HCT116 (cell line): ENCODE measurements at places on chromosomes 11 and 22. TPM values are rescaled to one million over a fixed set of nuclear protein-coding genes. Genes with fewer than 3 reads are reported as not detected.

GRCh38 chr11:32385998-32386397 is 49.3 kb downstream of the WT1 start:
- no peak overlapping the region for H3K27ac ChIP-seq
- H3K27me3 ChIP-seq: peaks cover 27% of the 10 kb centered on the region; the same call in 1 of the 2 replicates
- H3K4me1 ChIP-seq: peaks cover 4% of the 10 kb centered on the region; the same call in 1 of the 2 replicates
- no peak overlapping the region for H3K4me3 ChIP-seq
- H3K36me3 ChIP-seq: no peaks in the 10 kb centered on the region

DNA sequence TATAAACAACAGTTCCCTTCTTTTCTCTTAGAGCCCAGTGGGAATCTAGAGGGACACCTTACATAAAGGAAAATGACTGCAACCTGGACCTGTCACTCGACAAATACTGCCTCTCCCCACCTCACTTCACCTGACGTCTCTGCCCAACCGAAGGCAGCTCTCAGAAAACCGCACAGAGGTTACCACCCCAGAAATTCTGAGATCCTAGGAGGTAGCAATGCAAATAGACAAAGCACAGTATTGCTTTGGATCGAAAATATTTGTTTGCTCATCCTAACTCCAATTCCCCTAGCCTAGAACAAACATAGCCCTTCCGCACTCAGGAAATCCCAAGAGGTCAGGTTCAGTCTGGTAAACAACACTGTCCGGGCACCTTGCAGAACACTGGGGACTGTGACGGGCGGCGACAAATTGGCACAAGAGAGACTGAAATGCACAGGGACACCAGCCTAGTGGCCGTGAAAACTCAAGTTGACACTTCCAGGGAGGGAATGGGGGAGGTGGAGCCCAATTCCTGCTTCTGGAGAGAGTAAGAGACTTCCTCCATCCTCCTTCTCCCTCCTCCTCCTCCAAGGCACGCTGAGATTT is 420 bp upstream of the TRIM44 start:
- no peaks in the 10 kb centered on the region for H3K27me3 ChIP-seq
- DNase-seq: no peak
- peak overlapping the region; percentile 71 for H3K4me3 ChIP-seq
- peaks cover 24% of the 10 kb centered on the region for H3K4me1 ChIP-seq

DNA sequence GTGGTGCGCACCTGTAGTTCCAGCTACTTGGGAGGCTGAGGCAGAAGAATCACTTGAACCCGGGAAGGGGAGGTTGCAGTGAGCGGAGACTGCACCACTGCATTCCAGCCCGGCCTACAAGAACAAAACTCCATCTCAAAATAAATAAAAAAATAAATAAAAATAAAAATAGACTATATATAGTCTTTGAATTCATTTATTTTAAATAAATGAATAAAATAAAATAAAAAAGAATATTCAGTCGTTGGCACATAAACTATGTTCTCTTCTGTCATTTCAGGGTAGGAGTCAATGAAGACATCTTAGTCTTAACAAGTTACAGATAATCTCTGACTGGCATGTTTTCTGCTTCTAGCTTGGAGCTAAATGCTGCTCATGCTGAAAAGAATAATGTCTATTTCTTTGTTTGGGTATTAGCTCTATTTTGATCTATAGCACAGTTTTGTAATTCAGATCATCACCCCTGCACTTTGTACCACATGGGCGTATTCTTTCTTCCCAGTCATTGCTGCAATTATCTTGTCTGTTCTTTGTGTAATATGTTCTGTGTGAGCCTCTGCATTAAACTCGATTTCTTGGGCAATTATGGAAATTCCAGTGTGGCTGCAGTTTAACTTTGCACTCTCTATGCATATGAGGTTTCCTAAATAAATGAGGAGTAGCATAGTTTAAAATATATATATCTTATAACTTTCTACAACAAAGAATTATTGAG is 1.4 kb upstream of the MS4A14 start:
- no peak overlapping the region for H3K27ac ChIP-seq
- no peaks in the 10 kb centered on the region for H3K36me3 ChIP-seq
- DNase-seq: no peak
- H3K27me3 ChIP-seq: no peaks in the 10 kb centered on the region; the same call in 1 of the 2 replicates
- H3K4me3 ChIP-seq: no peak overlapping the region
- H3K4me1 ChIP-seq: no peaks in the 10 kb centered on the region

DNA sequence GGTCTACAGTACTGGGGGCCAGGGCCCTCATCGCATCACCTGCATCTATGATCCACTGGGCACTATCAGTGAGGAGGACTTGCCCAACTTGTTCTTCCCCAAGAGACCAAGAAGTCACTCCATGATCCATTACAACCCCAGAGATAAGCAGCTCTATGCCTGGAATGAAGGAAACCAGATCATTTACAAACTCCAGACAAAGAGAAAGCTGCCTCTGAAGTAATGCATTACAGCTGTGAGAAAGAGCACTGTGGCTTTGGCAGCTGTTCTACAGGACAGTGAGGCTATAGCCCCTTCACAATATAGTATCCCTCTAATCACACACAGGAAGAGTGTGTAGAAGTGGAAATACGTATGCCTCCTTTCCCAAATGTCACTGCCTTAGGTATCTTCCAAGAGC is 3.8 kb upstream of the PPFIBP2 start:
- H3K27me3 ChIP-seq: no peaks in the 10 kb centered on the region; the same call in 1 of the 2 replicates
- no peak for DNase-seq
- no peak overlapping the region for H3K27ac ChIP-seq
- no peak overlapping the region for H3K4me3 ChIP-seq
- H3K4me1 ChIP-seq: peaks cover 8% of the 10 kb centered on the region; the same call in 1 of the 2 replicates

- H3K4me1 ChIP-seq: no peaks in the 10 kb centered on the region
- DNase-seq: no peak
- no peaks in the 10 kb centered on the region for H3K27me3 ChIP-seq
These were observed 113.8 kb upstream of the SLC5A12 start for GRCh38 chr11:26835611-26836010.

GRCh38 chr22:47997052-47997590 is 1234.7 kb downstream of the TBC1D22A start:
- no peaks in the 10 kb centered on the region for H3K36me3 ChIP-seq
- no peaks in the 10 kb centered on the region for H3K4me1 ChIP-seq
- no peak overlapping the region for H3K27ac ChIP-seq
- H3K4me3 ChIP-seq: no peak overlapping the region

- no peaks in the 10 kb centered on the region for H3K4me1 ChIP-seq
- H3K4me3 ChIP-seq: no peak overlapping the region
- H3K27me3 ChIP-seq: no peaks in the 10 kb centered on the region
- no peaks in the 10 kb centered on the region for H3K36me3 ChIP-seq
These were observed 6.9 kb downstream of the SHISAL1 start for GRCh38 chr22:44305888-44306287.

GRCh38 chr11:104122011-104122635 is 41.8 kb downstream of the PDGFD start:
- H3K4me3 ChIP-seq: no peak overlapping the region
- H3K36me3 ChIP-seq: no peaks in the 10 kb centered on the region
- H3K4me1 ChIP-seq: no peaks in the 10 kb centered on the region
- DNase-seq: no peak
- H3K27ac ChIP-seq: no peak overlapping the region

- no peak for DNase-seq
- no peak overlapping the region for H3K27ac ChIP-seq
- no peaks in the 10 kb centered on the region for H3K27me3 ChIP-seq
- H3K36me3 ChIP-seq: no peaks in the 10 kb centered on the region
These were observed 29.4 kb upstream of the NAV2 start for GRCh38 chr11:19683141-19683805.

DNA sequence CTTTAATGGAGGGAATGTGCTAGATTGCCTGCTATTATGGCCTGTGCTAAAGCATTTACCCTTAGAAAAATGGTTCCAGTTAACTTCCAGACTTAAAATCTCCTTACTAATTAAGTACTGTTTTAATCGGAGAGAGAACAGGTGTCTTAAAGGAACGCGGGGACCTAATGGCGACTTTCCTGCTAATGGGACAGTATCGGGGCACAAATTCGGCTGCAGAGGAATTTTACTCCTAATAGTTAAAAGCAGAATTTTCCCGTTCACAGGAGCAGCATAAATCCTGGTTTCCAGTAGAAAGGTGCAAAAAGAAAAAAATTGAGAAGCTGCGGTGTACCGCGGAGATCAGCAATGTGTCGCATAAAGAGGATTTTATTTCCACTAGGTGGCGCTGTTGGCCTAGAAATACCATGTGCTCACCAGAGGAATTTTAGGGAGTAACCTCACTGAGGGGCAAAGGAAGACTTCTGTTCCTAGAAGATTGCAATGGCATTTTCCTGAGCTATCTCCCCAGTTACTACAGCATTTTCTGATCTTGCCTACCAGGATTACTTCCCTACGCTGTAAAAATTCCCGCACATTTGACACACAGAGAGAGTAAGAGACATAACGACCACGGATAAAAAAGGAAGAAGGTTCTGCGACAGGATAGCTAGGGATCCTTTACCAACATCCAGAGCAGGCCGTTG is 44.5 kb downstream of the ZNF280B start:
- H3K4me1 ChIP-seq: no peaks in the 10 kb centered on the region
- no peaks in the 10 kb centered on the region for H3K36me3 ChIP-seq
- no peak overlapping the region for H3K4me3 ChIP-seq
- peak; percentile 51 for DNase-seq

DNA sequence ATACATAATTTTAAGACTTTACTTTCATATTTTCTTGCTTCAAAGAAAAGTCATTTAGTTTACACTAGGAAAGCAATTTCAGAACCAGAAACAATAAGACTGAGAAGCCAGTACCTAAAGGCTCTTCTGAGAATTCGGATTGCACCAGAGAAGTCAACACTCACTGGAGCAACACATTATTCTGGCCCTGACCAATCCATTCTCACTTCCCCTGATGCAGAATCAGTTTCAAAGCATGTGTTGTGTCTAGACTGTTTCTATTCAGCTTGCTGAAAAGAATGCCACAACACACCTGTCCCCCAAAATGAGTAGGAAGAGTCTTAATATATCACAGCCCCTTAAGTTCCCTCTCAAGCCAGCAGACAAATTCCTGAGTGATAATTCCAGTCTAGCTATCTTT is 1074.3 kb upstream of the TENM4 start:
- H3K4me1 ChIP-seq: no peaks in the 10 kb centered on the region
- H3K27ac ChIP-seq: no peak overlapping the region
- H3K4me3 ChIP-seq: no peak overlapping the region

GRCh38 chr11:69949327-69949726 is 128.8 kb upstream of the ANO1 start:
- H3K4me1 ChIP-seq: peaks cover 41% of the 10 kb centered on the region
- no peaks in the 10 kb centered on the region for H3K27me3 ChIP-seq
- H3K27ac ChIP-seq: peak overlapping the region; percentile 97
- H3K36me3 ChIP-seq: no peaks in the 10 kb centered on the region
- H3K4me3 ChIP-seq: peak overlapping the region; percentile 13

GRCh38 chr11:44729713-44730112 is 3.0 kb downstream of the TSPAN18 start:
- no peak overlapping the region for H3K27ac ChIP-seq
- peaks cover 18% of the 10 kb centered on the region for H3K4me1 ChIP-seq
- no peaks in the 10 kb centered on the region for H3K27me3 ChIP-seq
- no peak for DNase-seq
- H3K4me3 ChIP-seq: no peak overlapping the region

DNA sequence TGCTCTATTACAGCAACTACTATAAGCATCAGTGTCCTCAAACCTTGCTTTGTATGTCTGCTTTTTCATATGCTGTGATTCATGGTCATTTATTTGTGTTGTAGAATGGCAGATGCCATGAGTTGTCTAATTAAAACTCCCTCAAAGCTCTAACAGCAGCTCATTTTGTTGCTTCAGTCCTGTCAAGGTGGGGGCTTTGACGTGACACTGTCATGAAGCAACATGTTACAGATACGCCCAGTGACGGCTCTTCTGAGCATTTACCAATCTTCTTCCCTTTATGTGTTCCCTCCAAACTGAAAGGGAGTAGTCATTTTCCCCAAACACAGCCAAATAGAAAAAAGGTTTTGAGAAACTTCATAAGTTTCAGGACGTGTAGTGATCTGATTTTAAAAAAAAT is 106.7 kb downstream of the DBX1 start:
- no peaks in the 10 kb centered on the region for H3K27me3 ChIP-seq
- no peak for DNase-seq
- no peaks in the 10 kb centered on the region for H3K4me1 ChIP-seq
- no peak overlapping the region for H3K27ac ChIP-seq
- no peak overlapping the region for H3K4me3 ChIP-seq
- H3K36me3 ChIP-seq: no peaks in the 10 kb centered on the region

GRCh38 chr11:28346209-28346608 is 238.0 kb downstream of the METTL15 start:
- H3K27me3 ChIP-seq: no peaks in the 10 kb centered on the region
- no peak overlapping the region; the same call in 1 of the 2 replicates for H3K27ac ChIP-seq
- H3K4me3 ChIP-seq: no peak overlapping the region
- no peak for DNase-seq

- H3K4me3 ChIP-seq: no peak overlapping the region
- no peak for DNase-seq
- H3K36me3 ChIP-seq: peaks cover 36% of the 10 kb centered on the region
These were observed 14.2 kb downstream of the SAAL1 start for GRCh38 chr11:18091731-18092130.

DNA sequence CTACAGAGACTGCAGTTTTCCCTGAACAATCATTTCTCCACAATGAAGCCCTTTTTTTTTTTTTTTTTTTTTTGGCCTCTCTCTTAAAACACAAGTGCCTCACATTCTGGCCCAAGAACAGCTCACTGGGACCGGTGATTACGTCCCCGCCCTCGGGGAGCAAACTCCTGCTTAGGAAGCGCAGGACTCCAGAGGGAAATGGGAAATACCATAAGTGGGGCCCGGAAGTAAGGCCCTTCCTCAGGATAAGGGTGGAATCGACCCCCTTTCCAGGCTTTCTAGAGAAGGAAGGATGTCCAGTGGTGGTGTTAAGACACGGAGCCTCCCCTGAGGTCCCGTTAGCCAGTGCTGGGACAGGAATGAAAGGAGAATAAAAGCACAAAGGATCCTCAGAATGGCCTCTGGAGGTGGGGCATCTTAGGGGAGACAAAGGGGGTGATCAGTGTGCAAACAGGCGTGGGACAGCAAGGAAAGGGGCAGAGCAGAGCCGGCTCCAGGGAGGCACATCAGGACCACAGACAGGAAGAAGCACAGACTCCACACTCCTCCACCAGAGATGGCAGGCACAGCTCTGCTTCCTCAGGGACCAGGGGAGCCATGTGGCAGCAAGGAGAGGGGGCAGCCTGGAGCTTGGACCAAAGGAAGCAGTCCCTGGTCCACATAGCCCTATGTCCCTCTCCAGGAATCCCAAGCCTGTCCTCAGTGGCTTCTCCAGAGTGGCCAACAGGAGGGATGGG is 61.3 kb downstream of the CHST1 start:
- H3K4me3 ChIP-seq: no peak overlapping the region
- no peaks in the 10 kb centered on the region for H3K4me1 ChIP-seq
- DNase-seq: no peak
- no peak overlapping the region for H3K27ac ChIP-seq

- H3K4me3 ChIP-seq: no peak overlapping the region
- H3K27me3 ChIP-seq: no peaks in the 10 kb centered on the region
- H3K36me3 ChIP-seq: no peaks in the 10 kb centered on the region
These were observed 219.7 kb downstream of the BARX2 start for GRCh38 chr11:129595038-129595962.

GRCh38 chr11:15665368-15665871 is 550.7 kb downstream of the INSC start:
- peaks cover 33% of the 10 kb centered on the region; the same call in 1 of the 2 replicates for H3K27me3 ChIP-seq

The TP53I11 gene
- 46.9 TPM for total RNA-seq

The SCGB1D2 gene
- not detected for total RNA-seq

The SMIM35 gene
- total RNA-seq: not detected

The KLHL35 gene
- total RNA-seq: 1.7 TPM

The APOL3 gene
- 0.49 TPM for total RNA-seq

The MOB2 gene
- total RNA-seq: 25.7 TPM

The STK33 gene
- total RNA-seq: 10.9 TPM

The MFRP gene
- not detected for total RNA-seq

The HSPB2 gene
- not detected for total RNA-seq

The PKNOX2 gene
- total RNA-seq: 0.20 TPM

The SLC5A4 gene
- 0.22 TPM for total RNA-seq

The CLDN5 gene
- total RNA-seq: 0.32 TPM

The C22orf15 gene
- total RNA-seq: not detected

The BBOX1 gene
- not detected for total RNA-seq

The KDM4E gene
- total RNA-seq: not detected

The OR10A3 gene
- total RNA-seq: not detected
